ENCODE measurements at places on chromosomes 13 and 19.
A peak's percentile ranks its signal among the peaks of the same experiment; 100 is the strongest.

DNA sequence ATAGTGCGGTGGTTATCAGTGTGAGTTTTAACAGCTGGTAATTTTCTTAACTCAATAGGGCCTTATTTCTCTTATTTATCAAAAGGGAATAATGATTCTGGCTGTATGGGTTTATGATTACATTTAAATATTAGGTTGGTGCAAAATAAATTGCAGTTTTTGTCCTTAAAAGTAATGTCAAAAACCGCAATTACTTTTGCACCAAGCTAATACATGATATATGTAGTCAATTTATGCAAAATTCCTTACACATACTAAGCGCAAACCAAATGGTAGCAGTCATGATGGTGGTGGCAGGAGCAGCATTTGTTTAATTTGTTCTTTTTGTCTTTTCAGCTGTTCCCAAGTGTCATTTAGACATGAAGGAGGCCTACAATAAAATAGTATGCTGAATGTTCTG is 1777.1 kb downstream of the OLFM4 start:
- DNase-seq: no peak

DNA sequence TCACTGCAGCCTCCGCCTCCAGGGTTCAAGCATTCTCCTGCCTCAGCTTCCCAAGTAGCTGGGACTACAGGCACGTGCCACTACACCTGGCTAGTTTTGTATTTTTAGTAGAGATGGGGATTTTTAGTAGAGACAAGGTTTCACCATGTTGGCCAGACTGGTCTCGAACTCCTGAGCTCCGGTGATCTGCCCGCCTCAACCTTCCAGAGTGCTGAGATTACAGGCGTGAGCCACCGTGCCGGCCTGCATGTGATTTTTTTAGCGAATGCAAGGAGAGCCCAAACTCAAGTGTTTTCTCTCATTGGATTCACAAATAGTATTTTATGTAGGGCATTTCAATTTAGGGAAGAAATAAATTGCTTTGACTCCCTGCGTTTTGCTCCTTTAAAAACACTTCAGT is 4.4 kb downstream of the ZMYM2 start:
- DNase-seq: no peak

GRCh38 chr19:11291415-11291814 is 4.5 kb upstream of the TSPAN16 start:
- DNase-seq: no peak

GRCh38 chr19:2123682-2124387 is 27.1 kb downstream of the IZUMO4 start:
- DNase-seq: no peak

GRCh38 chr13:71516521-71516920 is 350.5 kb downstream of the DACH1 start:
- no peak for DNase-seq

DNA sequence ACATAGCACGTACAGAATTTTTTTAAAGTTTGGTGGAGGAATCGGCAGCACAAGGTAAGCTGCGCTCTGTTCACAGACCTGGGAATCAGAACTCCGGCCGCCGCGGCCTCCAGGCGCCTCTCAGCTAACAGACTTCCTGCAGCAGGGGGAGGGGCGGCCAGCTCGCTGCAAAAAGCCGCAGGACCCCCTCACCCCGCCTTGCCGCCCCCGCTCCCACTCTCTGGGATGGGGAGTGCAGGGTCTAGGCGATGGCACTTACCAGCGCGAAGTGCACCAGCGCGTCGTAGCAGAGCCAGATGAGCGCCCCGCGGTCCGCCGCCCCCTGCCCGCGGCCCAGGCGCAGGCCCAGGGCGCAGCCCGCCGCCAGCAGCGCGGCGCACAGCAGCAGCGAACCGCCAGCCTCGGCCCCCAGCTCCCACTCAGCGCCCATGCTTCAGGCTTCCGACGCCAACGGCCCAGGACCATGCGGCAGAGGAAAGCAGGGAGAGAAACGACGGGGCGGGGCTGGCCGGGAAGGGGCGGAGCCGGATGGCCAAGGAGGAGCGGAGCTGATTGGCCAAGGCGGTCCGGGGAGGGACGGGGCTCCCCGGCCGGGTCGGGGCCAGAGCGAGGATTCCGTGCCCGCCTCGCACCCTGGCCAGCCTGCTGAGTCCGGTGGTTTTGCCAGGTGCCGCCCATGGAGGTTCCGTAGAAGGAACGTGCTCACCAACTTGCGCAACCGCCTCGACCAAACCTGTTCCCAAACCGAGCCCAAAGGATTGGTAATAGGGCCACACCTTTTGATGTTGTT is at the start of gene EBPL:
EBPL (minus strand) TSS at position 492 of the 790 bp plus-strand sequence; CDS start at position 430, 62 bp downstream.
- peak; percentile 77 for DNase-seq

DNA sequence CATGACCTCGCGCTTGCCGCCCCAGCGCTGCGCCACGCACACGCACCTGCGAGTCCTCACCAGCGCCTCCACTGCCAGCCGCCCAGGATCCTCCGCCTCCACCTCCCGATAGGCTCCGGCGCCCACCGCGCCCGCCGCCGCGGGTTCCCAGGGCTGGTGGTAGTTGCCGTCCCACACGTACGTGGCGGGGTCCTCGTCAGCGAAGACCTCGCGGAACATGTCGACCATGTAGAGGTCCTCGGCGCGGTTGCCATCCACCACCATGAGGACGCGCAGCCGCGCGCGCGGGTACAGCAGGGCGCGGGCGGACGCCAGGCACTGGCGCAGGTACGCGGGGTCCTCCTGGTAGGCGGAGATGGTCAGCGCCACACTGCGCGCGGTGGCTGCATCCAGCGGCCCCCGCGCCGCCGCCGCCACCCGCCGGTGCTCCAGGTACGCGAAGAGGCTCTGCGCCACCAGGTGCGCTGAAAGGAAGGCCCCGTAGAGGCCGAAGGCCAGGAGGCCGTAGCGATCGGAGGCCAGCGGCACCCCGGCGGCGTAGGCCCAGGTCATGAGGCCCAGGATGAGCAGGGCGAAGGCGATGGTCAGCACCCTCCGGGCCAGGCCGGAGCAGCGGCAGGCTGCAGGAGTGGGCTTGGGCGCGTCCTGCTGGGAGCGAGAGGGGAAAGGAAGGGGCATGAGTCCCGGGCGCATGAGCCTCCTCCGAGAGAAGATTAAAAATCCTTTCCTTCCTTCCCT is 4.4 kb downstream of the HAS1 start:
- no peak for DNase-seq

DNA sequence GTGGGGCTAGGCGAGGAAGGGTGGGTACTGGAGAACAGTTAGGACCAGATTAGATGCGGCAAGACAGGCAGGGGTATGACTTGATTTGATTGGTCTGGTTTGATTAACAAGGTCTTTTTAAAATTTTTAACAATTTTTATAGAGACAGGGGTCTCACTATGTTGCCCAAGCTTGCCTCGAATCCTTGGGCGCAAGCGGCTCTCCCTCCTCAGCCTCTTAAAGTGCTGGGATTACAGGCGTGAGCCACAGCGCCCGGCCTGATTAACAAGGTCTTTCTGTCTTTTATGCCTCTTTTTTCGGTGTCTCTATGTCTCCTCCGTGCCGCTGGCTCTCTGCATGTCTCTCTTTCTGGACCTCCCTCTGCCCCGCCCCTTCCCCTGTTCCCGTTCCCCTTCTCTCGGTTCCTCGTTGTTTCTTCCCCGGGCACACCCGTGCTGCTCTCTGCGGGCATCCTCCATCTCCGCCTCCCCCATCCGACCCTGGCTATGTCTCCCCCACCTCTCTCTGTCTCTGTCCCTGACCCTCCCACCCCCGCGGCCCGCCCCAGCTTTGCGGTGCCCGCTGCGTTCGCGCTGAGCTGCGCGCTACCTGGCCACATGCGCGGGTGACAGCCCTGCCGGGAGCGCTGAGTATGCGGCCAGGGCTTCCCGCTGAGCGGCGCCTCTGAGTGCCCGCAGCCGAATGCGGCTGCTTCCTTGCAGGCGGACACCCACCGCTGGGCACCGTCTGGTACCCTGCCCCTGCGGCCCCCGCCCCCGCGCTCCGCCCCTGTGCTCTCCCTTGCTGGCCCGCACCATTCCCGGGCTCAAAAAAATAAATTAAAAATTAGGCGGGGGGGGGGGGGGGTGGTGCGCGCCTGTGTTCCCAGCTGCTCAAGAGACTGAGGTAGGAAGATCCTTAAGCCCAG is 8.1 kb upstream of the SDHAF1 start:
- no peak for DNase-seq

Data from stromal cell of bone marrow (primary cell).